HFFc6 (cell line): ENCODE measurements at places on chromosomes 7 and 10.

- DNase-seq, result no peak
Measured at GRCh38 chr10:117553142-117553814, 10.7 kb downstream of the EMX2 start.

DNA sequence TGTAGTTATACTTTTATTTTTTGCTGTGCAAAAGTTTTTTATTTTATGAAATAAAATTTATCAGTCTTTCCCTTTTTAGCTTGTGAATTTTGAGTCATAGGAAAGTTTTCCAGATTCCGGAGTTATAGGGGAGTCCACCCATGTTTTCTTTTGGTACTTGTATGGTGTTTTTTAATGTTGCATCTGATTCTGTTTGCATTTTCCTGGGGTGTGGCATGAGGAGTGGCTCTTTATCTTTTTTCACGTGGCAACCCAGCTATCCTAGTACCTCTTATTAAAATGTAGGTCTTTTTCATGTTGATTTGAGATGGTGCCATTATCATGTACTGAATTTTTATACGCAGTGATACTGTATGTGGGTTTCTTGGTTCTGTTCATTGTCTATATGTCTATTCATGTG lies 19.7 kb downstream of the EXOC6 start:
- no peak for DNase-seq

DNA sequence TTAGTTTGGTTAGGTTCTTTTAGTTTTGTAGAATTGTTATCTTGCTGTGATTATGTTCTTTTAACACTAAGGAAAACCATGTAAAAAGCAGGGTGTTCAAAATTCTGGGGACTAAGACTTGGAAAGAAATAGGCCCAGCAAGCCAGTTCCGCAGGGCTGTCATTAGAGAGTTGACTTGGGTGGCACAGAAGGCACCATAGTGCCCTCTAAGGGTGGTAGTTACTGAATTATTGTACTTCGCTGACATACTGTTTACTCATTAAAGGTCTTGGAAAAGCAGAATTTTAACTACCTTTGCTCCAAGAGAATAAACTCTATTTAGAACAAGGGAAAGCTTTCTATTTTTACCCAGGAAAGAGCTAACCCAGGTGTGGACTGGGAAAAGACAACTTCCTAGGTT lies 86.5 kb downstream of the OTUD1 start:
- DNase-seq, result peak; percentile 9

DNA sequence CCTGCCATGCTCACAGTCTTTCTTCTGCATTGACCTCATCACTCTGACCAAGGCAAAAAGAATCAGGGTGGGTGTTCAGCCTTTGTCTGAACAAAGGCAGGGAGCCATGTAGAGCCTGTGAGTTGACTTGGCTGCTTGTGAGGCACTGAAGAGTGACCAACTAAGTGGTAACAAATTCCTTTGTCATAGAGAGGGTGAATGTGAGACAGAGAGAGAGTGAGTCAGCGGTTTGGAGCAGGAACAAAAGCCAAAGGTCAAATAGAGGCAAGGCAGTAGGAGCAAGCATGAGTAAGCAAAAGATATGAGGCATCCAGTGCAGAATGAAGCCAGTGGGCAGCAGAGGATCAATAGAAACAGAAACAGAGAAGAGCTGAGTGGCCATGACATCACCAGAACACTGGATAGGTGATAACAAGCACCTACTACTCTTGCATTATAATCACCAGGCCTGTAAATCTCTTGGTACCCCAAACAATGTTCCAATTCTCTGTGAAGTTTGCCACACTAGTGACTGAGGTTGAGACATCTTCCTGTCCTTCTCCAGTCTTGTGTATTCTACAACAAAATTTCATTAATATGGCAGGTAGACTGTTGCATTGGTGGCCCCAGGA lies 116.2 kb upstream of the LAMB4 start:
- peak; percentile 98 for DNase-seq

DNA sequence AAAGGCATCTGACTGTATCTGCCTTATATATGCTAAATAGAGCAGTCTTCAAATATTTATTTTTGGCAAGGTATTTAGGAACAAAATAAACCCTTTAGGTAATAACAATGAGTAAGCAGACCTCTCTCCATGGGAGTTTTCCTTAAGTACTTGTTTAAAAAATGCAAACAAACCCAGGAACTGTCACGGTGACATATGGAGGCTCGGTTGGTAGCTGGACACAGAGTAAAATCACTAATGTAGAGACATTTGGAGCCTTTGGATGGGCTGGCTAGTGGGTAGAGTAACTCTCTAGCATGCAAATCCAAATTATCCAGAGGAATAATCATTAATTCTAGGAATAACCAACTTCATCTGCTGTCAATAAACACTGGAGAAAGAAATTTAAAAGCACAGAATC lies 71.6 kb upstream of the LAMB4 start:
- DNase-seq, result no peak

- no peak for DNase-seq
Measured at GRCh38 chr10:60439641-60440040, 50.0 kb upstream of the ANK3 start.

DNA sequence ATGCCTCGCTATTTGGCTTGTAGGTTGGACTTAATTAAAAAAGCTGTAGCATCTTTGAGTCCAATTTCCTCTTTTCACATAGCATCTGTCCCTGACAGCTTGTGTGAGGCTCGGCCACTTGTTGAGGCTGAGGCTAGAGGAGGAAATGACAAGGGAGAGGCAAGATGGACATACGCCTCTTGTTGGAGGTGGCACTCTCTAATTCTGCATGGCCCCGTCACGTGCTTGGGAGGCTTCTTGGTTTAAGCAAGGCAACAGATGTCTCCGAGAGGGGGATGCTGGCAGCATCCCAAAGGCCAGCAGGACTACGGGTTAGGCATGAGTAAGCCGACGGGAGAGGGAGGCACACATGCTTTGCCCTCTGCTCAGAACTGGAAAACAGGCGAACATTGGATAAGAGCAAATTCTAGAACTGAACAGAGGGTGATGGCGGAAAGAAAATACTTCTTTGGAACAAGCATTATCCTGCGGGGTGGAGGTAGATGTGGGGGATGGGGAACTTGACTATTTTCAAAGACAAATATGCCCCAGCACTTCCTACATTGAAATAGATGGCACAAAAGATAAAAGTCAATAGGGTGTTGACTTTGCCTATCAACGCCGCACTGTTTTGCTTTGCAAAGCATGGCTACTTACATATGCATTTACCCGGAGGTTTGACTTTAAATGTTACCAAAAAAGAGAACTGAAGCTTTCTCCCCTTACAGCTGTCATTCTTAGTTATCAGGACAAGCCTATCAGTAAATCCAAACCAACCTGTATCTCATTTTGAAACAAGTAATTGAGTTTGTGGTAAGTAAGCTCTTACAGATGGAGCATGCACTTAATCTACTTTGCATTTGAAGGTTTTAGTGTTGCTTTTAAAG lies 94.8 kb downstream of the CHN2 start:
- no peak for DNase-seq

DNA sequence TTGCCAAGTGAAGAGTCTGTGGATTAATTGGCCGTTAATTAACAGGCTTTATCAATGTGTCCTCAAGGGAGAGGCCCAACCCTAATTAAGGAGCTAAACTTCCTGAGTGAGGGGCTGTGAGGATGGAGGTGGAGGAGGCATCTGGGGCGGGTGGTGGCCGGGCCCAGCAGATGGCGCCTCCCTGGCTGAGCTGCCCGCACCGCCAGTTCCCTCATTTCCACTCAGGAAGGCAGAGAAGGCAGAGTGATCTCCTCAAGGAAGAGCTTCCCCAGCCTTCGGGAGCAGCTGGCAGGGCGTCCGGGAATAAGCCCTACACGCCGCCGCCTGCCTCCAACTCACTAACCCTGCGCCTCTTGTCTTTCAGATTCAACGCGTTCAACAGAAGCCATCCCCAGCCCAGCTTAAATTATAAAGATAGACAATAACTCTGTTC lies 112.2 kb downstream of the CYTH3 start:
- peak; percentile 76 for DNase-seq

DNA sequence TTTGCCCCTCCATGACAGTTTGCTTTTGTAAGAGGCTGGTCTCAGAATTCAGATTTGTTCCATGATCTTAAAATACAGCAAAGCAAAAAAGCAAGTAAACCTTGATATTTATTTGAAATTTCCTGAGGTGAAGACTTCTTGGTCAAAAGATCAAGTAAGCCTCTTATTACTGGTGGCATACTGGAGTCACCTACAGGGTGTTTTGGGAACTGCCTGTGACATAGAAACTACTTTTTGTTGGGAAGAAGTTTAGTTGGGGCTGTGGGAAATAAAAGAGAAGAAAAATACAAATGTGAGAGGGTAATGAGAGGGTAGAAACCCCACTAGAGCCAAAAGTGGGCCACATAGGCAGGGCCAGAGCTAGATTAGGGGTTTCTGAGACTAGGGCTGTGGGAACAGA lies 217.9 kb downstream of the OTUD1 start:
- DNase-seq, result no peak

GRCh38 chr7:99409192-99409572 lies 413 bp downstream of the BUD31 start:
- DNase-seq, result no peak

GRCh38 chr7:134639683-134640279 lies 6.9 kb upstream of the BPGM start:
- DNase-seq, result no peak

GRCh38 chr7:151876899-151877777 lies at the start of gene PRKAG2:
TSS of gene PRKAG2 (minus strand) at chr7:151877115. CDS start at chr7:151876620, 495 bp downstream.
- DNase-seq, result no peak

- DNase-seq, result no peak
Measured at GRCh38 chr7:132398253-132398925, 177.9 kb downstream of the PLXNA4 start.

GRCh38 chr10:86345859-86346798 lies 20.5 kb downstream of the GRID1 start:
- peak; percentile 10 for DNase-seq

GRCh38 chr10:126422567-126422966 lies 34.3 kb upstream of the ADAM12 start:
- DNase-seq, result no peak

GRCh38 chr7:134212576-134213546 lies 85.7 kb downstream of the LRGUK start:
- DNase-seq, result no peak

DNA sequence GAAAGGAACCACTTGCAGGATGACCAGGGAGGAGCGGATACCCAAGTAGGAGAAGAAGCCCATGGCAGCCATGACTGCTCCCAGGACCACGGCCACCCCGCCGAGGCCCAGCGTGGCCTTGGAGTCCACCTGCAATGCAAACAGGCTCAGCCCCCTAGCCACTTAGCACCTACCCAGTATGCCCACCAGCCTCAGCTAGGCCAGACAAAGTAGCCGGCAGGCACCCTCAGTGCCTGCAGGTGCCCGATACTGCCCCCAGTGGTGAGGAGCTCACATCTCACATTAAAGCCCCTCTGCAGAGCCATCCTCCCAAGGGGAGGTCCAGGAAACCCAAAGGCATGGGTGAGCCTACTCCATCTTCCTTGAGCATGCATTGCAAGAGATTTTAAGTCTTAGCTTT lies 6.6 kb downstream of the NPC1L1 start:
- no peak for DNase-seq

DNA sequence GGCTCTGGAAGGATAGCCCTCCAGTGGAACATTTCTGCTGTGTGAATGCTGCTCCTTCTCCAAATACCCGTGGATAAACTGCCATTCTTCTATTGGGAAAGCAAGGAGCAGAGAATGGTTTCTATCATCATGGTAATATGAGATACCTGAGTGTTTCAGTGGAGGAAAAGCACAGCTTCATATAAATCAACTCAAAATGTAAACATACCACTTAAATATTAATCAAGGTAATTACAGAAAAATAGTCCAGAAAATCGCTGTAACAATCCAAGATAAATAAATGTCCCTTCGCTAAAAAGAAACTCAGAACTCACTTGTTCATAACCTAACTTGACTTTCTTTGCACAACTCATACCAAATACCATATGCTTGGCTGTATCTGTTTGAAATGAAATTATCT lies 635.8 kb downstream of the PARD3 start:
- no peak for DNase-seq

DNA sequence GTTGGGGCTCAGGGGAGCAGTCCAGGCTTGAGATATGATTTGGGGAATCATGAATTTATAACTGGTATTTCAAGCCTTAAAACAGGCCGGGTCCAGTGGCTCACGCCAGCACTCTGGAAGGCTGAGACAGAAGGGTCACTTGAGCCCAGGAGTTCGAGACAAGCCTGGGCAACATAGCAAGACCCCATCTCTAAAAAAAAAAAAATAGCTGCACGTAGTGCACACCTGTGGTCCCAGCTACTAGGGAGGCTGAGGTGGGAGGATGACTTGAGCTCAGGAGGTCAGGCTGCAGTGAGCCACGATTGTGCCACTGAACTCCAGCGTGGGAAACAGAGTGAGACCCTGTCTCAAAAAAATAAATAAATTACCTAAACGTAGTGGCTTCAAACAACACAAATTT lies 81.7 kb upstream of the GTF2I start:
- DNase-seq, result no peak

- no peak for DNase-seq
Measured at GRCh38 chr10:77264107-77264506, 373.5 kb downstream of the KCNMA1 start.

DNA sequence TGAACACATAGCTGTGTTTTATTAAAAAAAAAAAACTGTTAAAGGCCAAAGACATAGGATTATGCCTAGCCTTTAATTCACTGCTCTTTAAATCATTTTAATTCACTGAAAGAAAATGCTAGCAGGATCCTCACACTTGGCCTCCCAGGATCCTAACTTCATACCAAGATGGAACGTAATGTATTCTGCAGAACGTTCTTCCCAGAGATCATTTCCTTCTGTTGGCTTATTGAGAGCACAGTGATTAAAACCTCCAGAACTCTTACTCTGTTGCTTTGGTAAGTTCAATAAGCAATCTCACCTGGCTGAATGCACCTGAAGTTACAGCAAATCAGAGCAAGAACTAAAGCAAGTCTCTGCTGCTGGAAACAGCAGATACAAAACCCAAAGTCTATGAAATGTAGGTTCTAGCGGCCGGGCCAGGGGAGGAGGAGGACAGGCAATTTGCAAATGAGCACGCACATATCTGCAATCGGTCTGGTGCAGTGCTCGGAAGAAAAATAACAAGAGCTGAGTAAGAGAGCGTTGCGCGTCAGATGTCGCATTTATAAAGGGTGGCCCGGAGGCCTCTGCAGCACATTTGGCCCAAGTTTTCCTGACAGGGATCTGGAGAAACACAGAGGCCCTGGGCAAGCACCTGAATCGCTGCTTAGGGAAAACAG lies 193.9 kb downstream of the FAM107B start:
- no peak for DNase-seq

DNA sequence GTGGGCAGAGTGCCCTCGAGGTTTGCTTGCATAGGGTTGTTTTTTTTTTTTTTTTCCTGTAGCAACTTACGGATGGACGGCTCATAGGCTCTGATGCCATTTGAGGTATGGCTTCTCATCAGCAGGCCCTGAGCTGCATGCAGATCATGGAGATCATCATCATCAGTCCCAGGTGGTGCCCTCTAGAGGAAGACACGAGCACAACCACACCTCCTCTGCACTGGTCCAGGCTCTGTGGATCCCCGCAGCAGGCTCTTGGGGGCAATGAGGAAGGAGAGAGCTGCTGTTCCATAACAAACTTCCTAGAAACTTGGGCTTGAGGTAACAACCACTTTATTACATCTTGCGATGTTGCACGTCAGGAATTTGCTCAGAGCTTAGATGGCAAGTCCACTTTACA lies 132.7 kb upstream of the CXCL12 start:
- DNase-seq, result no peak
